ENCODE measurements at places on chromosomes 12 and 14.

DNA sequence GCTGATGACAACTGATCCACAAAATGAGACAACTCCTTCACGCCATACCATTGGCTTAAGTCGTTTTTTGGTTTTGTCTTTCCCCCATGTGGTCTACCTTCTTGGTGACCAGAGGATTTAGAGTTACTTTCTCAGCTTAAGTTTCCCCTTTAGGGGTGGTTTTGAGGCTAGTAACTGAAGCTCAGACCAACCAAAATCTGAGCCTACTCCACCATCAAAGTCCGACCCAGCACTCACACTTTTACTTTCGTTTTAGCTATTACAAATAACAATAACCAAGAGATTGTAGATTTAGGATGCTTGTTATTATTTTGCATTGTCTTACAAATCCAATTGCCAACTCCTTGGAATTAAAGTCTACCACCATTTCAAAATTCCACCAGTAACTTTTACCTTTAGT, 130.6 kb upstream of the MDM1 start:
- no peak for ATAC-seq

DNA sequence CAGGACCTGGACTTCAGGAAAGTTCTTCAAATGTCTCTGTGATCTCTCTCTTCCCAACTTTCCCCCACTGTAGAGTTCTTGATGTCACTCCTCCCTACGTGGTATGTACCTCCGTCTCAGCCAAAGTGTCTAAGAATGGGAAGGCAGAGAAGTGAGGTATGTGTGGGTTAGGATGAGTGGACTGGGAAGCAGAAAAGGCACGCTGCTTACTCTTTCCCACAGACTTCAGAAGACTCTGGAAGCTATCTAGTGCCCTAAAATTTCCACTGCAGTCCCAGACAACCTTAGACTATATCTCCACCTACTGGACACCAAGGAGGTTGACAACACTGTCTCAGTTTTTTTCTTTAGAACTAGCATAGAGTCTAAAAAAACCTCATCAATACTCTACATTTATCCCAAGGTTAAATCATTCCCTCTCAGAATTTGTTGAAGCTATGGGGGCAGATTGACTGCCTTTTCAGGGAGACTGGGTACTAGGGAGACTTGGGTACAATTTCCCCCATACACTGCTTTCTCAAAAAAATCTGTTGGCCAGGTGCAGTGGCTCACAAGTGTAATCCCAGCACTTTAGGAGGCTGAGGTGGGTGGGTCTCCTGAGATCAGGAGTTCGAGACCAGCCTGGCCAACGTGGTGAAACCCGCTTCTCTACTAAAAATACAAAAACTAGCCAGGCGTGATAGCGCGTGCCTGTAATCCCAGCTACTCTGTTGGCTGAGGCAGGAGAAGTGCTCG, 20.6 kb upstream of the ITGA5 start:
- ATAC-seq: peak; percentile 65

- ATAC-seq: no peak
These were observed 29.6 kb upstream of the NAP1L1 start for GRCh38 chr12:76113800-76114757.

DNA sequence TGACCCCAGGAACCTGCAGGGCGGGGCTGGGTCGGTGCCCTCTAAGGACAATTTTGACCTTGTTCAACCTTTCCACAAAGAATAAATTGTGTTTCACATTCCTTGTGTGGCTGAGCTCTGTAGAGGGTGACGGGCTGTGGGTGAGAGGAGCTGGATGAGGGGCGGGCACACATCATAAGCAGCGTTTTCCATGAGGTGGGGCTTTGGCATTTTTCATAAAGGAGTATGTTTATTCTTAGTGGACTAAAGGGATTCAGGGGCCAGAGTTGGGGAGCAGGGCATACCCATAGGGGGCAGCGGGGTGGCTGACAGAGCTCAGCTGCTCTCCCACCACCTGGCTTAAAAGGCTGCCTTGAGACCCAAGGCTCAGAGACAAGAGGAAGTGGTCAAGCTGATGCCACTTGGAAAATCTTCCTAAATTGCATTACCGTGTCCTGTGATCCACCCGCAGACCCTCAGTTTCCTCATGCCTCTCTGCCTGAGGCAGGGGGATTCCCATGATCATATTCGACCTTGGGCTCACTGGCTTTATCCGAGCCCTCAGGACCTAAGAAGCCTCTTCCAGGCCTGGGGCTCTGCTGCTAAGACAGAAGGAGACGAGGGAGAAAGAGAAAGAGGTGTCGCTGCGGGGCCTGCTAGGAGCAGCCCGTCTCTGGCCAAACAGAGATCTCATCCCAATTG, 11.4 kb downstream of the MMP14 start:
- no peak for ATAC-seq

- ATAC-seq: no peak
These were observed 8.1 kb upstream of the ALDH1L2 start for GRCh38 chr12:105092336-105092735.
